ENCODE measurements at places on chromosomes 3 and 15.

DNA sequence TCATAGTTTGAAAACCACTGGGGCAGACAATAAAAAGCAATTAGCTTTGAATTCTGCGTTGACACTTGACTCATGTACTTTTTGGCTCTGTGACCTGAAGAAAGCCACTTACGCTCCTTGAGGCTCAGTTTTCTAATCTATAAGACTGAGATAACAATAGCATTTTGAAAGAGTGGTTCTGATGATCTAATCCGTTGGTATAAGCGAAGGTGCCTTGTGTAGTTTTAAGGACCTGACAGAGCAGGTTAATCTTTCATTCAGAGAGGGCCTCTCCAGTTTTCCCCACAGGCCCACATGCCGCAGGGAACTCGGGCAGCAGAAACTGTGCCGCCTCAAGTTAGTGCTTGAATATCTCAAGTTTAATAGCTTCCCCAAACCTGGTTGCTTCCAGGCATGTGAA, 306.0 kb upstream of the GBE1 start:
- DNase-seq, result no peak

DNA sequence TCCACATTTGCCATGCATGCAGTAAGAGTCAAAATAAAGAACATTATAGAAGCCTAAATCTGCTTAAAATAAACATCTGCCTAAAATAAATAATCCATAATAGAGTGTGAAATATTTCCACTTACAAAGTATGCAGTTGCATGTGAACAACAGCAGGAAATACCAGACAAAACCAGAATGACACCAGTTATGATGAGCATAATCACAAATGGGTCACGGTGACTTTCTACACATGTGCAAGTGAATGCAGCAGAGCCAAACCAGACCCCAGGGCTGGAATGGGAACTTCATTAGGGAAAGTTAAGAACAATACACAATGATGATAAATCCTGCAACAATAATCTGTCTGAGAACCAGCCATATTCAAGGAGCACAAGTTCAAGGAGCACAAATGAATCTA, 615.5 kb downstream of the ROBO2 start:
- DNase-seq, result no peak

DNA sequence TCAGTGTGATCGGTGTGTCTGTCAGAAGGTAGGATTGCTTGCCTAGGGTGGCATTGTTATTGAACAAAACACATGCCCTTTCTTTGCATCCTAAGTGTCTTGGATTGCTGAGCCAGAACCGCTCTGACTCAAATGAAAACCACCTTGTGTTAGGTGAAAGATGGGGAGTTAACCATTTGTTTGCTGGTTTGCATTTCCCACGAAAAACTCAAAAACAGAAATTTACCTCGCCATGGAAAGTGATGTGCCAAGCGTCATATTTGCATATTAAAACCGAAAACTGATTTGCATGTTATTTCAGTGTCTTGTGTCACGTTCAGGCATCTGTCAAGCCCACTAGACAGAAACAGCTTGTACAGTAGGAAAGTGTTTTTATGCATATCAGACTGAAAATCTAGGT, 474.6 kb upstream of the TPRG1 start:
- no peak for DNase-seq

- DNase-seq, result no peak
Observed at GRCh38 chr3:156620260-156620659, 54.1 kb upstream of the TIPARP start.

DNA sequence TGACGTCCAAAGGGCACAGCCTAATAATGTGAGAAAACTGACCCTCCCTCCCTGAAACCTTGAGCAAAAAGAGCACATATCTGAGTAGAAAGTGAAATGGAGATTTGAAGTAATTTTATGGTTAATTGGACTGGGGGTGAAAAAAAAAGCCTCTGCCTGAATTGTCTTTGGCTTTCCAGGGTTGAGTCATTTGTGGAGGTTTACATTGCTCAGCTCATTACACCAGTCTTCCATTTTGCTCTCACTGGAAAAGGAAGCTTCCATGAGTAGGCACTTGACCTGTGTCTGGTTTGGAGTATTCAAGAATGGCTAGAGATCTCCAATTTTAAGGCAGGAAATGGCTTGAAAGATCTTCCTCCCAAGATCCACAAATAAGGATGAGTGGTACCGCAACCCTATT, 273.9 kb downstream of the PDCD6IP start:
- DNase-seq, result no peak

GRCh38 chr15:75076277-75076676, 52.9 kb downstream of the PPCDC start:
- no peak for DNase-seq

- no peak for DNase-seq
Observed at GRCh38 chr3:100263583-100263982, 2.8 kb downstream of the TBC1D23 start.

- DNase-seq, result no peak
Observed at GRCh38 chr3:42263354-42264346, 2.3 kb downstream of the CCK start.

DNA sequence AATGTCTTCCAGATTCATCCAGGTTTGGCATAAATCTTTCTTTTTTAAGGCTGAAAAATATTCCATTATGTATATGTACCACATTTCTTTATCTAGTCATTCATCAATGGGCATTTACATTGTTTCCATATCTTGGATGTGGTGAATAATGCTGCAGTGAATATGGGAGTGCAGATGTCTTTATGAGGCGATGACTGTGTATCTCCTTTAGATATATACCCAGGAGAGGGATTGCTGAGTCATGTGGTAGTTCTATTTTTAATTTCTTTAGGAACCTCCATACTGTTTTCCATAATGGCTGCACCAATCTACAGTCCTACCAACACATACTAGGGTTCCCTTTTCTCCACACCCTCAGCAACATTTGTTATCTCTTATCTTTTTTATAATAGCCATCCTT, 96.3 kb downstream of the LRRC28 start:
- DNase-seq, result no peak

GRCh38 chr15:42796955-42797782, 60.2 kb upstream of the CDAN1 start:
- no peak for DNase-seq

DNA sequence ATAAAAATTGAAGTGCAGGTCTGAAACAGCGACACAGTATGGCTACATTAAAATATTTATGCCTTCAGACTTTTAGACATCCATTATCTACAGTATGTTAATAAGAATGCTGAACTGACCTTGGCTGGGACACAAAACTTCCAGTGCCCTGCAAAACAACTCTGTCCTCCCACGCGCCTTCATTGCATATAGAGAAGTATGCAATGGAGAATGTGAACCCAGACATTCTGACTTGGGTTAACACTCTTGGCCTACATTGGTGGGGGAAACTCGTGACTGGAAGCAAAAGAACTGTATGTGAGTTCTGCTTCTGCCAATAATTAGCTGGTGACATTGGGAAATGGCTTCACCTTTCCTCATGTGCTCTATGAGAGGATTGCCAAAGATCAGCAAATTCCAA, 110.5 kb upstream of the SLC24A5 start:
- DNase-seq, result no peak

DNA sequence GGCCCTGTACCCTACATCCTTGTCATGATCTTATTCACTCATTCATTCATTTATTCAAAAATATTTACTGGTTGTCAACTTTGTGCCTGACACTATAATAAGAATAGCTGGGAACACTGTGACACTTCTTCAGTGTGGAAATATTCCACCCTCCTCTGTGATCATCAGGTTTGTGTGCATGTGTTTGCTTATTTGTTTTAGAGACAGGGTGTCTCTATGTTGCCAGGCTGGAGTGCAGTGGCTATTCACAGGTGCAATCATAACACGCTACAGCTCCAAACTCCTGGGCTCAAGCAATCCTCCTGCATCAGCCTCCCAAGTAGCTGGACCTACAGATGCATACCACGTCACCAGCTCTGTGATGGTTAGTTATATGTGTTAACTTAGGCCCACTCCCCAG, 50.0 kb upstream of the PLCL2 start:
- DNase-seq, result no peak

DNA sequence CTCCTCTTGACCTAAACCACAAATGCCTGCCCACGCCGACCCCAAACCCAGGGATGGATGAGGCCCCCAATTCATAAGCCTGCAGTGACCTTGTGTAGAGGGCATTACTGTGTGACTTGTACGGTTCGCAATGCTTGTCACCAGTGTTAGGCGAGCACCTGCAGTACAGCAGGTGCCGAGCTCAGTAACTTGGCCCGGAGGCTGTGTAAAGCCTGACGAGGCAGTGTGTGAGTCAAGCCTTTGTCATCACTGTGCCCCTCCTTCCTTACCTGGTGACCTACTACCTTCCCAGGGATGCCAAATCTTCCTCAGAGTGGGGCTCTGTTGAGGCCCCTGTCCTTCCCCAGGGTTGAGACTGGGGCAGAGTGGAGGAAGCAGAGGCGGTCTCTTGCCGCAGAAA, 37.2 kb upstream of the TMEM115 start:
- no peak for DNase-seq

DNA sequence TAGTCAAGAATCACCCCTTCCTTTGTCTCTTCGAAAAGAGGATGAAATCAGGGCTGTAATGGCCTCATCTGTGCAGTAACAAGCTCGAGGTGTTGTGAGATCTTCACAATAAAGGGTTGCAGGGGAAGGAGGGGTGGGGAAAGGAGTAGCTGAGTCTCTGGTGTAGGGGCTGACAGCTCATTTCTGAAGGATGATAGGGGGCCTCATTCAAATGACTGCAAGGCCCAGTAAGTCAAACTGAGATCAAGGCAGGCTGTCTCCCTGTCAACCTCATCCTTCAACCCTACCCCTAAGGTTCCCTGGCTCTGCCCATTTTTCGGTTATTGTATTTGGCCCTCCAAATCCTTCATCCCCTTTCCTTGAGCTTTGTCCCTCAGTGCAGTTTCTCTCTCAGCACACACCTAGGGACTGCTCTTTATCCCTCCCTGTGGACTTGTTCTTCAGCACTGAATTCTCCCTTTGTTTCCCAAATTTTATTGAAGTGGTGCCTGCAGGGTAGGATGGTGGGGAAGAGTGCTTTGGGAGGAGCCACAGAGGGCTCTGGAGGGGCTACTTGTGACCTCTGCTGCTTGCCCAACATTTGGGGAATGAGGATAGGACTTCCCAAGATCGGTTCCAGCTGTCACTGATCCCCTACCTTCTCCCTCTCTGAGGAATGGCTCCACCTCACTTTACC, 38.1 kb downstream of the ZNF589 start:
- DNase-seq, result no peak

- DNase-seq, result peak; percentile 57
Observed at GRCh38 chr3:133661454-133662277, at the start of gene TOPBP1. Gene TOPBP1 (minus strand): TSS chr3:133661941. CDS start chr3:133661127, 814 bp downstream.

DNA sequence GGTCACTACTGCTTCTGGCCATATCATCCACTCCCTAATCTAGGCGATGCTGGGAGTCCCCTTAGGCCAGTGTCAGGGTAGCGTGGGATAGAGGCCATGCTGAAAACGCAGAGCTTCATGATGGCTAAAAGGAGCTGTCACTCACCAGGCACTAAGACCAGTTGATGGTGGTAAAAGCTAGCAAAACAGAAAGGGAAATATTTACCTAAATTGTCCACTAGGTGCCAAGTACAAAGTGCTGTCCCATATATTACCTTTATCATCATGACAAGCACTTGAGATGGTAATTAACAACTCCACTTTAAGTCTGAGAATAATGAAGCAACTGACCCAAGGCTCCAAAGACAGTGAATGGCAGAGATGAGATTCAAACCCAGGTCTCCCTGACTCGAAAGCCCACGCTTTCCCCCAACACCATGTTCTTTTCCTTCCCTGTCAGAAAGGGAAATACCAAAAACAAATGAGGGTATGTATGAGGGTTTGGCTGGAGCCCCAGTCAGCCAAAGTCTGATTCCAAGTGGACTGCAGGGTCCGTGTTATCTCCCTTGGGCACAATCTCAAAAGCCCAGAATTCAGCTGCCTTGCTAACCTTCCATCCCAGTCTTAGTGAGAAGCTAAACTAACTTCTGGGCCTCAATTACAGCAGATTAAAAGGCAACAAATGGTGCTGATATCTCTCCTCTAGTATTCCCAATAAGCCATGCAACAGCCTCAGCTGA, 84.7 kb downstream of the RBPMS2 start:
- DNase-seq, result no peak

DNA sequence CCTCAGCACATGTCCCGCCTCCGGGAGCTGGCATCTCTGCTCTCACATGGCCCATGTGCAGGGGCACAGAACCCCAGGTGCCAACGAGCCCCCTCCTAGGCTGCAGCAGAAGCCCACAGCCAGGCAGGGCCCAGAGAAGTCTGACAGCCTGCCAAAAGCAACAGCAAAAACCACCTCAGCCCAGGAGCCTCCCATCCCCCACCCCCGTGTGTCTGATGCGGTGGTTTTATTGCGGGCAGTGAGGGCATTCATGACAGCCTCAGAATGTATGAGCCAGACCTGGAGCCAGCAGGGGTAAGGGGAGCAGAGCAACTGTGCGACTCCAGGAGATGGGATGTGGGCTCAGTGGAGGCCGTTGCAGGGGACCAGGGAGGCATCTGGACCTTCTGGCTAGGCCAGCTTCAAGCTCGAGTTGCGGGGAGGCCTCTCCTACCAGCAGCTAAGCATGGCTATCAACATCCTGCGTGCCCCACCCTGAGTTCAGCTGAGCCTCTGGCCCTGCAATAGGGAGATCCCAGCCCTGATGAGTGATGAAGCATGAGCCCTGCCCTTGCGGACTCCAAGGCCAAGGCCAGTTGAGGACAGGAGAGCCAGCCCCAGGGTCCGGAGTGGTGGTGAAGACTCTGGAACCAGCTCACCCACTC, 52.5 kb downstream of the CYP11A1 start:
- no peak for DNase-seq

GRCh38 chr15:67120839-67121643, 55.6 kb downstream of the SMAD3 start:
- DNase-seq, result peak; percentile 68

GRCh38 chr15:89837134-89837829, 22.6 kb upstream of the ANPEP start:
- DNase-seq, result no peak

DNA sequence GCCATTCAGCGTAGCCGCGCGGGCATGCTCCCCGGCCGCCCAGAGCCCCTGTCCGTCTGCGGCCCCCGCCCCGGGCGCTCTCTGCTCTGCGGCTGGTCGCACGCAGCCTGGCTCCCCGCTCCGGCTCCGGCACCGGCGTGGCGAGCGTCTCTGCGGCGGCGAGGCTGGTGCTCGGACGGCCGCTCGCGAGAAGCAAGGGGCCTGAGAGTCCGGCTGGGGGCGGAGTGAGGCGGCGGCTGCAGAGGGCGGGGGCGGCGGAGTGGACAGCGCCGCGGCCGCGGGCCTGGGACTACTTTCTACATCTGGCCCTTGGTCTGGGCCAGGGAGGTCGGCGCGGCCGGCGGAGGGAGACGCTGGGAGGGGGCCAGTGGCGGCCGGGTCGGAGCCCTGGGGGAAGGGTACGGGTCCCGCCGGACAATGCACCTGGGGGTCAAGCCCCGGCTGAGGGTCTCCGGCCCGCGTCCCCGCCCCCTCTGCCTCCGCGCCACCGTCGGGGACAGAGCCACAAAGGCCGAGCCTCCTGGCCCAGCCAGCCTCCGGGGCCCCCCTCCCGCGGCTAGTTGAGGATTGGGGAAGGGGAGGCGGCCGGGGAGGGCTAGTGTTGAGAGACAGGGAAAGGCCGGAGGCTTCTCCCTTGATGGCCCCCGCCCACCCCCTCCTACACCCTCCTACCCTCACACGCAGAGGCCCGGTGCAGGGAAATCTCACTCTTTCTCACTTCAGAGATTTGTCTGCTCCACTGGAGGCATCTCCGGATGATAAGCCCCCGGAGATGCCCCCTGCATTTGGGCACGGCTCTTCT, at the start of gene PRTG:
TSS of gene PRTG (minus strand) at position 226 of the 802 bp plus-strand sequence. CDS start at position 5, 221 bp downstream.
- peak; percentile 15 for DNase-seq

- no peak for DNase-seq
Observed at GRCh38 chr15:92463826-92464225, 70.1 kb downstream of the ST8SIA2 start.

- DNase-seq, result no peak
Observed at GRCh38 chr15:101618851-101619614, 33.1 kb downstream of the TM2D3 start.
